ENCODE measurements at places on chromosomes 3 and 15.

DNA sequence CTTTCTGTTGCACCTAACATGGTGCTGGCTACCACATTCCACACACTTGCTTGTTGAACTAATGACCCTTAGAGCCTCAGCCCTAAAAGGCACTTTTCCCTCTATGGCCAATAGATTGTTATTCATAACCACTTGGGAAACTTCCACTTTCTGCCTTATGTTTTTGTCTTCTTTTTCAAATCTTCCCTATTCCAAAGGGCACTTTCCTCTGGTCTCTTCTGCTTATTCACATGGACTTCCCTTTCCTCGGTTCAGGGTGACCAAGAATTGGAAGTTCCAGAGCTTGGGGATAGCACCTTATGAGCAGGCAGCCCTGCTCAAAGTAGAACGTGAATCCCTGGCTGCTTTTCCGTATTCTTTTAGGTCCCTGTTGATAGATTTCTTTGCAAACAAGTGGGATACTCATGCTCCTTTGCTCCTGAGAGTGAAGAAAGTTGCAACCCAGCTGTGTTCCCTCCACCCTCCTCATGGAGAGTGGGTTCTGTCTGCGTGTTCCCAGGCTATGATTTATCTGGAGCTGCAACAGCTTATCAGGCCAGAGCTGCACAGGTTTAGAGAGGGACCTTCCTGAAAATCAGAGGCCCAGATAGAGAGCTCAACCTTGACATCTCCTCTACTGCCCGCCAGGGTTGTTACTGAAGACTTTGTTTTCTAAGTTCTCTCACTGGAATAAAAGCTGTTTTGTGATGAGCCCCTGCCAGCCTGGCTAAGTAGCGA lies 58.8 kb upstream of the MYZAP start:
- DNase-seq: no peak

DNA sequence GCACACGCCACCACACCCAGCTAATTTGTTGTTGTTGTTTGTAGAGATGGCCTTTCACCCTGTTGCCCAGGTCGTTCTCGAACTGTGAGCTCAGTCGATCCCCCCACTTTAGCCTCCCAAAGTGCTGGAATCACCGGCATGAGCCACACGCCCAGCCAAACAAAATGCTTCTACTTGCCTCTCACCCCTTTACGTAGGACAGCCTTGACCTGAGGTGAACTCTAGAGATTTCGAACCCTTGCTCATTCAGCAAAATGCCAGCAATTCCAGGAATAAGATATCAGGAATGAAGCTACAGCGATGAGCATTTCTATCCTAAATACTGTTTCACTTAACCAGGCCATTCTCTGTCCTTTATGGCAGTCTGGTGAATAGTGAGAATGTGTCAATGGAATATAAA lies 135.0 kb downstream of the LRRK1 start:
- no peak for DNase-seq

- peak; percentile 37 for DNase-seq
These were observed 591 bp downstream of the PROK2 start for GRCh38 chr3:71784201-71784913.

GRCh38 chr3:131711114-131711768 lies 208.5 kb upstream of the MRPL3 start:
- no peak for DNase-seq

DNA sequence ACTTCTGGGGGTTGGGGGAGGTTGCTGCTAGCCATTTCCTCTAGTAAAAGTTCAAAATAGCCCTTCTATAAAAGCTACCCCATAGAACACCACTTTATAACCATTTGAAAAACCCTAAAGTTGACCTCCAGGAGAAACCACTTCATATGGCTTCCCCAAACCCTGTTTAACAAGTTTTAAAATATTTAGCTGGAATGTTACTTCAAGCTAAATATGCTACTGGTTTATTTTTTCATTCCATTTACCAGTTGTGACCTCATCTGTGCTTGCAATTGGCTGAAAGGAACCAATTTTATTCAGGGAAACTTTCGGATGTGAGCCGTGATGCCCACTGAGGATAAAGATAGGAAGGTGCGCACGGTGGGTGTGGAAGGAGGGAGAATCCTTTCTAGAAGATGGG lies 221.3 kb downstream of the SUCLG2 start:
- DNase-seq: no peak

GRCh38 chr3:90241481-90241880 lies 1134.1 kb downstream of the EPHA3 start:
- DNase-seq: no peak

GRCh38 chr15:49737127-49737526 lies 116.3 kb downstream of the DTWD1 start:
- DNase-seq: peak; percentile 74

GRCh38 chr15:95620934-95621579 lies 709.4 kb upstream of the NR2F2 start:
- DNase-seq: no peak

DNA sequence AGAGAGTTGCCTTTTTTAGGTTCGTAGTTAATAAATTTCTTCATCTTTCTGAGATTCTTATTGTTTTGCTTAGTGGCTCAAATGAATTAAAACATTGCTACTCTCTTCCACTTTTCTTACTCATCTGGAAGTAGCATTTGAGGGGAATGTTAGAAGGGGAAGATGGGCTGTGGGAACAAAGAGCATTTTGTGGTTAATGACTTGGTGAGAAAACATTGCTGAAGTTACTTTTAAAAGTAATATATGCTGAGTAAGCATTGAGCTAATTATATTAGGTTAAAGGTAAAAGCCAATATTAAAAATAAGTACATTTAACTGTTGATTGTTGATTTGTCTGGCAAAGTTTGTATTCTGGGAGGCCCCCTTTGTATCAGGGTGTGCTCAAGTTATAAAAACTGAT lies 5.7 kb downstream of the MORF4L1 start:
- no peak for DNase-seq

DNA sequence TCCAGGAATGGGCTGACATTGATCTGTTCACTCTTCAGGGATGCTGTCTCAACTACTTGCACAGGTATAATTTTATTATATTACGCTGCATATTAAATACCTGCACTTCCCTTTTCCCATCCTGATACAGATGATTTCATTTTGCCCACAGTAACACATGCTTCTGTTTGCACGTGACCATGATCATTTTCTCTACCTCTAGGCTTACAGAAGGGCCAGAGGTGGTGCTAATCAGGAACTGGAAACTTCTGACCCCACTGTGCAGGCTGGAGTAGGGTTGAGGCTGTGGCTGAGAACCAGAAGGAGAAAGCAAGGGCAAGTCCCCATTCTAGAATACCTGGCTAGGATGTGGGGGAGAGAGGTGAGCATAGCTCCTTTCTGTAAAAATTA lies 304.8 kb downstream of the PTPRG start:
- no peak for DNase-seq

- peak; percentile 13 for DNase-seq
These were observed 44.9 kb downstream of the CHCHD6 start for GRCh38 chr3:126748701-126749546.

DNA sequence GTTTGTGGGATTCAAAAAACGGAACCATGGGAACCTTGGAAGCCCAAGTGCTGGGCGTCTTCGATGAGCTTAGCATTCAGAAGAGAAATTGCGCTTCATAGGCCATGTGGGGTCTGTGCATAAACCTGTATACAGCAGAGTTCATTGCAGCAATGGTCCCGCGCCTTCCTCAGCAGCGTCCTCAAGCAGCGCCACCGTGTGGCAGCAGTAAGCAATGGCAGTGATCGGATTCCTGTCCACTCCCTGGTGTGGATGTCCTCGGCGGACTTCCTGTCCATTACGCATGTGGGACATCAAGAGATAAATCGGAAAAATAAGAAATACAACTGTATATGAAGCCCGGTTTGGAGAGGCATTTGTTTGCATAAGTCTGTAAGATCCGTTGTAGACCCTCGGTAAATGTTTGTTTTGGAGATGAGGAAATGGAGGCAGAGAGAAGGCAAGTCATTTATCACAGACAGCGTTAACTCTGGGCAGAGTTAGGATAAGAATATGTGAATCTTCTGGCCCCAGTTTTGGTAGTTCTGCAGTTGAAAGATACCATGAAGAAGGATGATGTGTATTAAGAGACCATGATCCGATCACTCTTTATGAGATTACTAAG lies 57.7 kb downstream of the CNTN4 start:
- peak; percentile 48 for DNase-seq

GRCh38 chr3:127985216-127985615 lies 67.0 kb upstream of the SEC61A1 start:
- DNase-seq: no peak

GRCh38 chr15:36826948-36827347 lies 247.5 kb downstream of the CDIN1 start:
- DNase-seq: no peak

- DNase-seq: no peak
These were observed 28.6 kb upstream of the GPR149 start for GRCh38 chr3:154458560-154458959.

- DNase-seq: no peak
These were observed 144.9 kb downstream of the MEGF11 start for GRCh38 chr15:66108483-66109265.

- DNase-seq: no peak
These were observed 91.6 kb downstream of the FEZF2 start for GRCh38 chr3:62281726-62282125.

- DNase-seq: no peak
These were observed 7.4 kb upstream of the HGD start for GRCh38 chr3:120689395-120689794.

DNA sequence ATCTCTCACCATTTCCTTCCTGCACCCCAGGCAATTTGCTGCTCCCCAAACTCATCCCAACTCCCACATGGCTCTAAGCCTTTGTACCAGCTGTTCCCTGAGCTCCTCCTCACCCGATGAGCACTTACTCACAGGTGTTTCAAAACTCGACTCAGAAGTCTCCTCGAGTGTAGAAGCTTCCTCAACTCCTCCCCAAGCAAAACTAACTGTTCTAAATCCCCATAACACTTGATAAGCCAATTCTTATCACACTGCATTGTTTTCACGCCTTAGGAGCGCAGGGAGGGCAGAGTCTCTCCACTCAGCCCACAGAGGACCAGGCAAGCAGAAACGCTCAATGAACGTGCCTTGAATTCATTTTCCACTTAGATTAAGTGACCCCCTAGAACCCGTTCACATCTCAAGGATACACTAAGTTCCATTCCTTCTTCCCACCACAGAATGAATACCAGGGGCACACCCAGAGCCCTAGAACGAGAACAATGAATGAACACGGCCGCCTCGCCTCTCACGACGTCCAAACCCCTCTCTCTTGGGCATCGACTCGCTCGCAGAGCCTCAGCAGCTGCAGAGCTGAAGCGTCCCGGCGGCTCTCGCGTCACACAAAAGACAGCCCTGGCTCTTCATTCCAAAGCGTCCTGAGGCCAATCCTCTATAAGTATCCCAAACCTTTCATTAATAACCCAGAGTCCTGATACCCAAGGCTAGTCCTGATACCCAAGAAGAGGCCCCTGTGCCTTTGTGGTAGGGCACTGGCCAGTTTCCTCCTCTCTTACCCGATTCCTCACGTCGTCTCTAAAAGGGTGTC lies 1.1 kb downstream of the RAF1 start:
- peak; percentile 74 for DNase-seq

- no peak for DNase-seq
These were observed 34.4 kb downstream of the CYP11A1 start for GRCh38 chr15:74333093-74333492.

- DNase-seq: no peak
These were observed 94.8 kb downstream of the CD200R1L start for GRCh38 chr3:112751564-112752512.
